ENCODE measurements at places on chromosomes 4 and X. TPM values are rescaled to one million over a fixed set of nuclear protein-coding genes. Genes with fewer than 3 reads are reported as not detected.

The ZNF185 gene
- total RNA-seq = 0.97 TPM

GRCh38 chrX:107905366-107905765 lies 76.8 kb downstream of the TEX13B start:
- no peak for DNase-seq

The PAGE4 gene
- not detected for total RNA-seq

DNA sequence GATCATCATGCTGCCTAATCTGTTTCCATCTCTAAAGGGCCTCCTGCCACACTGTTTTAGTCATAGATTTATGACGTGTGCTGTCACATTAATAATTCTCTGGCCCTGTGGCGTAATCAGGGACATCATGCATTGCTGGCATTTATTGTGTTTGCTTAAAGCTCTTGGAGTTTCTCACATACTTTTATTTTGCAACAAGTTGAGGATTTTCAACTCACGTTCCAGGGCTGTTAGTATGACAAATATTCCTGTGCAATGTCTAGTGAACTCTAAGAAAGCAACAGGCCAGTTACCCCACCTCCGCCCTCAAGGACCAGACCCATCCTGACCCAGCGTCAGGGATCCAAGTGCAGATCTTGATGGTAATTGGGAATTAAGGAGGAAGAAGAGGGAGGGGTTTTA lies 7.8 kb upstream of the PIGA start:
- no peak for DNase-seq

DNA sequence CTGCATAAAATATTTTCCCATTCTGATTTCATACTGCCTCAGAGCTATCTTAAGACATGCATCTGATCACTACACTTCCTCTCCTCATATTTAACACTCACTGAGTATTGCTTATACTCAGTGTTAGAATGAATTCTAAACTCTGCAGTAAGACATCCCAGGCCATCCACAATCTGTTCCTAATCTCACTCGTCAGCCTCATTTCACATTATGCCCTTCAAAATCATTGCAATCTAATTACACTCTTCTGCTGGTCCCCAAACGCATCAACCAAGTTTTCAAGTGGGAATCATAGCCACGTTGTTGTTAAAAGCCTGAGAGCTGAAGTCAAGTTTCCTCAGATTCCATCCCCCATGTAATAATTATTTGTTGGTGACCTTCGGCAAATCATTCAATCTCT lies 1177.9 kb downstream of the ARAP2 start:
- DNase-seq = no peak

GRCh38 chr4:147587041-147587440 lies 30.2 kb upstream of the TMEM184C start:
- DNase-seq = no peak

GRCh38 chr4:3805731-3806130 lies 39.5 kb downstream of the ADRA2C start:
- no peak for DNase-seq

DNA sequence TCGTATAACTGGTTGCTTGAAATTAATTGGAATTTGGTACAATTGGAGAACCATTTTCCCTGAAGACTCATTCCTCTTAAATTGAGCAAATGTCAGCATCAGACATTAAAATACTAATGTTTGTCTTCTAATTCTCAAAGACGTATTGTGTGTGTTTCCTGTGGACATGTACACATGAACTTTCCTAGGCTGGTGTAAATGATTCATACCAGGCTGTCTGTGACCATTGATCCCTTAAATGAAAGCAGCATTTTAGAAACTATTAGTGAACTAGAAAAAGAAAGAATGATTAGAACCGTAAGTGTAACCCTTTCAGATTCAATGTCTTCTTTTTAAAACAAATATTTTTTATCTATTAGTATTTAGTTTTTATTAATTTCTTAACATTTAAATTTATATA lies 332.9 kb downstream of the PPP3CA start:
- no peak for DNase-seq

GRCh38 chrX:153474718-153475117 lies 4.3 kb upstream of the HAUS7 start:
- DNase-seq = peak; percentile 26

DNA sequence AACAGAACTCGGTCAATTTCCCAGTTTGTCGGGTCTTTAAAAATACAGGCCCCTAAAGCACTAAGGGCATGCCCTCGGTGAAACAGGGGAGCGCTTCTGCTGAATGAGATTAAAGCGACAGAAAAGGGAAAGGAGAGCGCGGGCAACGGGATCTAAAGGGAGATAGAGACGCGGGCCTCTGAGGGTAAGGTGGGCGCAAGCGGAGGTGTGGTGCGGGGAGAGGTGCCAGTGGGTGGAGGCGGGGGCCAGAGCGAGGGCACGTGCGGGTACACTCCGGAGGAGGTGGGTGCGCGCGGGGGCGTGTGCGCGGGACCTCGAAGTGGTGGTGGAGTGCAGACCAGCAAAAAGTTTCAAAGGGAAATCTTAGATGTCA lies 787 bp upstream of the TET2 start:
- peak; percentile 54 for DNase-seq

DNA sequence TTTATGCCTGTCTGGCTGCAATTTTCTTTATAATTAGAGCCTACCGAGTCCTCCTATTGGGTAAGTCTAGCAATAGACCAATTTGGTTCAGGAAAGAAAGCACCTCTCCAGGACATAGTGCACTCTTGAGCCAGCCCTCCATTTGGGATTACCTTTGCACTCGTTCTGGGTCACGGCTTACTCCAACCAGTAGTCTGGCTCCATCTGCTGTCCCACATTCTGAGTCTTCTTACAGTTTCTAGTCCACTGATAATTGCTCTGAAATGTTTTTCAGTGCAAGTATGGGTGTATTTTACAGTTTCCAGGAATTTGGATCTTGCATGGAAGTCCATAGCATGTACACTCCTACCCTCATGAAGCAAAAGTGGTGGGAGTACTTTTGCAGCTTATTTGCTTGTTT lies 34.8 kb upstream of the USP51 start:
- no peak for DNase-seq

DNA sequence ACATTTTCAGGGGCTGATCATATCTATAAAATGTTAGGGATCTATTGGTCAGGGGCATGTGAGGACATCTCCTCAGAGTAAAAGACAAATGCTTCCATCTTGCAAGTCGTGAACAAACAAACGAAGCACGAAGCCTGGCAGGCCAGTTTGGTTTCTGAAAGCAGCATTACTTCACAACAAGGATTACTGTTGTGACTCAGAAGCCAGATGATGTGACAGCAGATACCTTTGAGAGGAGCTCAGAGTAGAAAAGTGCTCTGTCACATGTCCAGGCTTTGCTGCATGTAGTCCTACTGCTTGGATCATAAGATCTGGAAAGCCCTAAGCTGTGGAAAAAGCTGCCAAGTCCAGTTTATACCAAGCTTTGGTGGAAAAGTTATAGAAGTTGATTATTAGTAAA lies 1827.2 kb downstream of the ARAP2 start:
- DNase-seq = no peak

GRCh38 chr4:102440498-102440897 lies 60.7 kb upstream of the NFKB1 start:
- DNase-seq = no peak

GRCh38 chrX:40015693-40016092 lies 82.1 kb downstream of the BCOR start:
- no peak for DNase-seq

GRCh38 chr4:7698584-7698983 lies 241.1 kb downstream of the AFAP1 start:
- DNase-seq = no peak

DNA sequence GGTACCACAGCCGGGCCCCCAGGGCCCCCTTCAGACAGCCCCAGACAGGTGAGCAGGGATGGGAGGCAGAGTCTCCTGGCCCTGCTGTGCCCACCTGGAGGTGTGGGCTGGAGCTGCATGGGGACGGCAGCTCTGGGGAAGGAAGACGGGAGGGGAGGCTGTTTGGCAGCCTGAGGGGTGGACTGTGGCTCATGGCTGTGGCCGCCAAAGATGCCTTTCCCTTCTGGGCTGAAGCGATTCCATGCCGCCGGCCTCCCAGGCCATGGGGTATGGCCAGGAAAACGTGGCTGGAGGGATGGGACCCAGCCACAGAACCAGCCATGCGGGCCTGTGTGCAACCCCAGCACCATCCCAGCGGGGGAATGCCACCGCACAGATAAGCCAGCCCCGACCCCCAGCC lies 65.7 kb downstream of the FAM53A start:
- no peak for DNase-seq

DNA sequence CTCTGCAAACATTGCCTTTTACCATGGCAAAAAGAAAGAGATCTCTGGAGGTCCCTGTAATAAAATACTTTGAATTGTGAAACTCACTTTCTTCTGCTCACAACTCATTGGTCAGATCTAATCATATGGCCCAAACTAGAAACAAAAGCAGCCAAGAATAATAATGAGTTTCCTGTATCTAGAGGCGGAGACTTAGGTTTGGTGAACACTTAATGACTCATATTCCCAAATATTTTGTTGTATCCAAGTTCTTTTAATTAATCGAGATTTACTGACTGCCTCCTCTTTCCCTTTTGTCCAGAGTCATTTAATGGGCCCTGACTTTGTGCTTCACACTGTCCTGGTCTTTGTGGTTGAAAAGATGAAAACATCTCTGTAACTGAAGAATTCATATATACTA lies 190.6 kb downstream of the CCSER1 start:
- no peak for DNase-seq

DNA sequence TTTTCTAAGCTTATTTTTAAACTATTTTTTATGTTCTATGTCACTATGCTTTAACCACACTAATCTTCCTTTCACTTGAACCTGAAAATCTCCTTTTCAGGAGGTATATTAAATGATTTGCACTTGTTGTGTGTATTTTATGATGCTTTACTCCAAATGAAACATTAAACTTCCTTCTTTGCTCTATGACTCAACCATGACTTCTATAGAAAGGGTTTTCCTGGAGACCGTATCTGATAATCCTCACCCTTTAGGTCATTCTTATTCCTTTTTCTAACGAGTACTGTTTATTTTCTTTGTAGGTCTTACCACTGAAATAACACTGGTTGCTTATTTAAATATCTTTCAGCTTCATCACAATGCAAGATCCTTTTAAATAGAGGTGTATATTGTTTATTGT lies 1163.2 kb downstream of the PCDH18 start:
- DNase-seq = no peak

DNA sequence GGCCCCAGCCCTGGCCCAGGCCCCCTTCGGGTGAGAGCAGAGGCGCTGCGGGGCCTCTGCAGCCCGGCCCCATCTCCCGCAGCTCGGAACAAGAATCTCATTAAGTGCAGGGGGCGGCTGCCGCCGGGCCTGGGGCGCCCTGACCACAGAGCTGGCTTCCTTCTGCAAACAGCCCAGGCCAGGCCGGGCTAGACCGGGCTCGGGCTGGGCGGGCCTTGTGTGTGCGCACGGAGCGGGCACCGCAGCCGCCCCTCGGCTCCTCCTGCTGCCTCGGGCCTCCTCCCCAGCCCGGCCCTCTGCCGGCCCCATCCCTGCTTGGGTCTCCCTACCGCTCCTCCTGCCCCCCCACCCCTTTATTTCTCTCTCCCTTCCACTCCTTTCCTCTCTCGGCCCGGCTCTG lies 83.3 kb downstream of the EFNB1 start:
- DNase-seq = no peak

DNA sequence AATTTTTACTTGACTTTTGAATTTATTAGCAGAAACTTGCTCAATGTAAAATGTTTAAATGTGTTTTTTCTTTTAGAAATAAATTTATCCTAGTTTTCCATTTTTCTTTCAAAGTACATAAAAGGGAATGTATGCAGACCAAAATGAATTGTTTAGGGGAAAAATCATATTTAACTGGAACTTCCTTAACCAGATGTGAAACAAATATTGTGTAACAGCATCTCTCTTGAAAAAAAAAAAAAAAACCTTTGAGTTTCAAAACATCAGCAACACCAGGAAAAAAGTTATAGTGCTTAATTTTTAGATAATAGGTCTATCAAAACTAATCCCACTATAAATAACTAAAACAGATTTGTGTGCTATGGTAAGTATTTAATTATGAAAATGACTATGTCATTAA lies 14.5 kb upstream of the CCNA2 start:
- no peak for DNase-seq

GRCh38 chrX:10931976-10932375 lies 179.2 kb upstream of the HCCS start:
- DNase-seq = no peak

- no peak for DNase-seq
These were observed 93.9 kb upstream of the C1QTNF7 start for GRCh38 chr4:15333692-15334633.

The KIF4A gene
- 41.3 TPM for total RNA-seq

DNA sequence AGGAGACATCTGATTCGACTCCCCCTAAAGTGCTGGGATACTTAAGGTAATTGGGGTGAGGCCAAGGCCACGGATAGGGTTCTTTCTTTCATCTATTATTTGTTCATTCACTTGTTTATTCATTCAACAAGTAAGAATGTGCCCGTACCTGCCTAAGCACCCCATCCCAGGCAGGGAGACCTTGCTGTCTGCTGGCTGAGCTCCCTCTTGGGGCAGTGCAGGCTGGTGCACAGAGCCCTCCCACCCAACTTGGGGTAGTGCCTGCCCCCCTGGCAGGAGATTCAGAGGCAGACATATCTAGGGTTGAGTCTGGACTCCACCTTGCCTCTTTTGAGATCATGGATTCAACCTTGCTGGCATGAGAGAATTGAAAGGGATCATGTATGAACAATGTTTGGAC lies 95.7 kb downstream of the DRD5 start:
- no peak for DNase-seq

The CDKL2 gene
- 0.45 TPM for total RNA-seq

DNA sequence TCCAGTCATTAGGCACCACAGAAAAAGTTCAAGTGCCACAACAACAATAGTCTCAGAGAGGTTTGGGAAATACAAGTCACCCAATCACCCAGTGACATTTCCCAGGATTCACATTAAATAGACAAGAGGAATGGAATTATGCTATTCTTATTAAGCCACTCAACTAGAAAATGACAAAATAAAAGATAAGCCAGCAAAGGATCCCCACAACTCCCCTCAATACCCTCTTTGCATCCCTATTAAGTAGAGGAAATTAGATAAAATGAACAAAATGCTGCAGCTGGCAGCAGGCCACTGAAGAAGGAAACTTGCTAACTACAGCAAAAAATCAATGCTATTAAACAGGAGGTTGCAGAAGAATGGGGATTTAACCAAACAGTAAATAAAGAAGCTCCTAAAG lies 35.3 kb upstream of the RPS6KA6 start:
- DNase-seq = no peak

DNA sequence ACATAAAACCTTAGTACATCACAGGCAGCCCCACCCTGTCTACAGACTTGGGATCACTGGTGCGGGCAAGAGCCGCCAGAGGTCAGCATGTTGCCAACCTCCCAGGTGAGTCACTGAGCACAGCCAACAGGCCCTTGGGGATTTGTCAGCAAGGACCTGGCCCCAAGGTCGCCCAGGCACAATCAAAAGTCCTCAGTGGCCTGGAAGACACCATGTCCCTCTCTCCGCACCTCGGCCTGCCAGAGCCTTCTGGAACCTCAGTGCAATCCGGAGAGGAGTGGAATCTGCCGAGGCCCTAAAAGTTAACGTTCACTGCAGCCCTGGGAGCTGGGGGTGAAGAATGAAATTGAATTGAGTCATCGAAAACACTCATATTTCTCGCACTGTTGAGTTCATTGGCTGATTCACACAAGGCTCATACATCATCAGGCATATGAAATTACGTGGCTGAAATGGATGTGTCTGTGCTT lies 74.3 kb downstream of the WFS1 start:
- DNase-seq = no peak
